ENCODE measurements at places on chromosomes 12 and 14.

DNA sequence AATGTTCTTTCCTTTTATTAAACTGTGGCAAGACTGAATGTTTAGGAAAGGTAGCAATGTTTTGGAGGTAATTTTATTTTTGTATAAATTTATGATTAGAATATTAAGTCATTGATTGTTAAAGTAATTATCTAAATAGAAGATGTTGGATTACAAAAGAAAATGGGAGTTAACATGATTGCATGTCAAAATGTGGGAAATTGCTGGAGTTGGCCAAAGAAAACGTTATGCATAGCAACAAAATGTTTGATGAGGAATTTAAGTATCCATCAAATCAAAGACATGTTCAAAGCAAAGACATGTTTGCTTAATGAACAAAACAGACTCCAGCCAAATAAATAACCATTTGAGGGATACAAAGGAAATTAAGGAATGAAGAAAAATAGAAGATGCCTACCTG, 3.2 kb upstream of the MLH3 start:
- DNase-seq: no peak

DNA sequence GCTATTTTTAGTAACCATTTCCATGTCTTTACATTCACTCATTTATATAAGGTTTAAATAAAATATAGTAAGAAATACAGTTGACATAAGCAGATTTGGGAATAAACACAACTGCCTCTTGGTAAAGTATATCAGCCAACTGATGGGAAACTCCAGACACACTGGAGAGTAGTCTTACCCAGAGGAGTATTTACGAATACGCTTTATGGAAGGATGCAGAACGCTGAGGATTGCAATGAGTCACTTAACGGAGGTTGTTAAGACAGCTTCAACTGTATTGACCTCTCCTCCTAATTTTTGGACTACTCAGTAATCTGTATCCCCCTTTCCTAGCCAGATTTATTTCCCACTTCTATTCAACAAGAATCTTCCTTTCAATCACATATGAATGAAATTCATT, 6.0 kb downstream of the C2CD5 start:
- DNase-seq: no peak

DNA sequence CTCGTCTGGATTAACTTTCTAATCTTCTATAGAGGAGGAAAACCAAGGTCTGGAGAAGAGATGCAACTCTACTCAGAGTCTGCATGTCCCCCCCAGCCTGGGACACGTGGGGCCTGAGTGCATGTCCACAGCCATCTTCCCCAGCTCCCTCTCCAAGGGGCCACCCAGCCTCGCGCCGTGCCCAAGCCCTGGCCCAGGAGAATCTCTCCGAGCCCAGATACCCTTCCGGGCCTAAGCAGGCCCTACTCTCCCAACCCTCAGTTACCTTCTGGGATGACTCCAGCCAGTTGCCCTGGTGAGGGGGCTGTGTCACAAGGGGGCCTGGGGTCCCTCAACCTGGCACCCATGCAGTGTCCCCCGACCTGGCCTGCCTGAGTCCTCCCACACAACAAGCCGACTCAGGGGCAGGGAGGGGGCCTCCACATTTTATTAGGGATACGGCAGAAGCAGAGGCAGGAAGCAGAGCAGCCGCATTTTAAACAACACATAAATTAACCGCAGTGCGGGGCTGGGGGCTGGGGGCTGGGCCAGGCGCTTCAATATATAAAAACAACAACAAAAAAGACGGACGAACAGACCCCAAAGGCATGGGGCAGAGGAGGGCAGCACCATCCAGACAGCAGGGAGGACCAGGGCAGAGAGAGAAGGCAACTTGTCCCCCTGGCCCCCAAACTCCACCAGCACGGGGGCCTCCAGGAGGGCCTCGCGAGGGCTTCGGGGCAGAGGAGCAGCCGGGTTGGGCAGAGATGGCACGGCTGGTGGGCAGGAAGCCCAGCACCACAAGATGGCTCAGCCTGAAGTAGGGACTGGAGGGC, 37.3 kb downstream of the NCKAP5L start:
- DNase-seq: no peak

DNA sequence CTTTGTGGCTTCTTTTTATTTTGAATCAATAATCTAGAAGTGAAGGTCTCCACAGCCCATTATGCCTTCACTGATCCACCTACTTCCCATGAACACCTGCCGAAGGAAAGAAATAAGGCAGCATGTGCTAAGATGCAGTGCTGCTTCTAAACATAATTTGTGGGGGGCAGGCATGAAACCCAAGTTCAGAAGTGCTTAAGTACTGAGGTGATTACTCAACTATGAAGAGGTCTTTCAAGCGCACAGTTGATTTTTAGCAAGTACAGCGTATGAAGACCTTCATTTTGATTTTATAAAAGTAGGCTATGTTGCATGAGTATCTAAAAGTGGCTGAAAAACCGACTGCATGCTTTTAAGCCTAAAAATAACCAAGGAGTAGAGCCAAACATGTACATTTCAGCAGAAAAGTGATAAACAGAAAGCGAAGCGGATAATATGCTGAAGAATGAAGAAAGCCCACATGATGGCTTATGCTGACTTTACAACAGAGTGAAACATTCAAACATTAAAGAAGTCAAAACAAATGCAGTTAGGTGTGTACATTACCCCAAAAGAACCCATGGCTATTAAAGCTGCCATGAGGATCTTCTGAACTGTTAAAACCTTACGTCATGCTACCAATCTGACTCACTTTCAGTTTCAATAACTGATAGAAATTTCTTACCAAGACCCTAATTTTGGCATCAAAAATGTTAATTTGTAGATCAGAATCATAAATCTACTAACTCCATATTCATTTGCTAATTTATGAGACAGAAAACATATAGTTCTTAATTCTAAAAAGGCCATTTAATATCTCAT, 29.3 kb downstream of the KICS2 start:
- no peak for DNase-seq

DNA sequence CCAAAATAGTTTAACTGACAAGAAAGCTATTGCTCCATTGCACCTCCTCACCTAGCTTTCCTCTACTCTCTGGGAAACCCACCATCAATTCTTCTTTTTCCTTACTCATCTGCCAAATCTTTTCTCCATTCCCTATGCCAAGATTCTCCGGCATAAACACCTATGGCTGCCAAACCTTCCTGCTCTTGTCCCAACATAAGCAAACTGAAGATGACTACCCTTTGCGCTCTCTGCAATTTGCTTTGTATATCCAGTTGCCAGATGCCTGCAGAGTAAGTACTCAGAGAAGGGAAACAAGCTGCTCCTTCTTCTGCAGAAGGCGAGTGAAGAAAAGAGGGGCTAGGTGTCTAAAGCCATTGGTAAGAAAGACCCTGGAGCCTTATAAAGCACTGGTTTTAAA, 11.5 kb downstream of the PTGER2 start:
- DNase-seq: no peak

DNA sequence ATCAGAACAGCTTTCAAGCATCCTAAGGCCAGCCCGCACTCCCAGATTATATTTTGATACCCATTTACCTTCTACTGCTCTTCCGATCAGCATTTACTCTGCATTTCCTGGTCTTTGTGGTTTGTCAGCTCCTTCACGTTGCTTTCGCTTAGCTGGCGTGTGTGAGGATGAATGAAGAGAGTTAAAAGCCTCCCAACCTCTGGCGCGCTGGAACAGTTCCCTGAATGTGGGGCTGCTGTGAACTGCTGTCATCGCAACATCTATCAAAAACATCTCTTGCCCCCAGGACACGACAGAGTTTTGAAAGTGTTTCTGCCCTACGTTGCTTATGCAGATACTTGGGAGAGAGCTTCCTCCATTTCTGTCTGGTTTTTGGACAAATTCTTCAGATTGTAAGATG, 129.2 kb downstream of the KCNA5 start:
- DNase-seq: peak; percentile 43

- no peak for DNase-seq
Measured at GRCh38 chr12:58412461-58413060, 471.2 kb downstream of the ATP23 start.

DNA sequence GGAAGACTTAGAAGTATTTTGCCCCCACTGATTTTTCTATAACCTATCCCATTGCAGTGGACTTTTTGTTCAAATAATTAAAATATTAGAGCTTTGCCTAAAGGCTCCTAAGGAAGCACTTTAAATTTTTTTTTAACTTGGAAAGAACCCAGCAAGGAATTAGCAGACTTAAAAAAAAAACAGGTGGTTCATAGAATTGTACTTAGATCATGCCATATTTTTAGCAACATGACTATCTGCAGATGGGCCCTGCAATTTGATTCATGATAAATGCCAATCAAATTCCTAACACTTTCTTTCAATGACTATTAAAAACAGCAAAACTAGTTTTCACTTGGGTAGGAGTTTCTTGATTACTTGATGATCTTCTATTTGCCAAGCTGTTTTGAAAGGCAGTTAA, 11.5 kb downstream of the ADAMTS20 start:
- peak; percentile 8 for DNase-seq

DNA sequence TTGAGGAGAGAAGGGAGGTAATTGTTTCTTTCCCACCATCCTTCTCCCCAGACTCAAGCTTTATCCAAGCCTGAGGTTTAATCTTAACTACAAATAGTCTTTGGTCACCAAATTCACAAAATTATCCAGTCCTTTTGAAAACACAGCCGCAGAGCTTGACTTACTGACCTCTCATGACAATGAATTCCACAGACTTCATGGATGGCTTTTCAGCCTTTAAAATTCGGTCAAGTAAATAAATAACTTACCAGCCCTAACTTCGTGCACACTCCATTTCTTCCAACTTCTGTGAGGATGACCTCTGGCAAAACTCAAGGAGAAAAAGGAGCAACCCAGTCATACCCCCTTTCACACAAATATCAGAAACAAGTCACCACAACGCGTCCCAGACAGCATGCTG, 137.0 kb upstream of the CDKN3 start:
- no peak for DNase-seq

- no peak for DNase-seq
Measured at GRCh38 chr12:62629971-62630739, 163.5 kb downstream of the MON2 start.

DNA sequence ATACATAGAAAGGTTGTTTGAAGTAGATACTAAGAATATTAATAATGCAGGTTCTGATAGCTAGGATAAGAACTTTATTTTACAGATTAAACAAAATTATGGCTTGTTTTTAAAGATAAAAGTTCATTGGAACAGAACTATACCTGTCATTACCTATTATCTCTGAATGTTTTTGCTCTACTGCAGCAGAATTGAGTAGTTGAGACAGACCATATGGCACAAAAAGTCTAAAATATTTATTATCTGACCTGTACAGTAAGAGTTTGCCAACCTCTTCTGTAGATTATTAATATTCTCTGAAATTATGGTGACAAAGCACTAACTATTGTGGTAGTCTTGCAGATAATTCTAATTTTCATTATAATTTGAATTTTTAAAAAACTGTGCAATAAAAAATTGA, 829.1 kb upstream of the MGAT4C start:
- no peak for DNase-seq
